ENCODE measurements at places on chromosomes 2 and 18.
A peak's percentile ranks its signal among the peaks of the same experiment; 100 is the strongest.

GRCh38 chr18:58896734-58897508 lies 32.2 kb downstream of the ZNF532 start:
- DNase-seq: no peak

DNA sequence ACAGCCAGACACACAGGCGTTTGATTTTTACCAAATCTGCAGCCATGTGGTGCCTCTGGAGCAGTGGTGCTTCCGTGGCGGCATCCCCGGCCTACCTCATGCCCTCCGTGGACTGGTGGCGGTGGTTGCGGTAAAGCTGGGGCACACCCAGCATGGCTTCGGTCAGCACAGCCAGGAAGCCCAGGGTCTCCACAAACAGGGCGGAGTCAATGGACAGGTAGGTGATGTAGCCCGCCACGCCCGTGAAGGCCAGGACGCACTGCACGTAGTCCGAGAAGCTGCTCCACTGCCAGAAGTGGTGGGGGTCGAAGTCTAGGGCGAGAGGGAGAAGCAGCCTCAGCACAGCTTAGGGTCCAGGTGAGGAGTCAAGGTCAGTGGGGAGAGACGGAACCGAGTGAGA lies 32.4 kb downstream of the SLC66A2 start:
- DNase-seq: no peak

DNA sequence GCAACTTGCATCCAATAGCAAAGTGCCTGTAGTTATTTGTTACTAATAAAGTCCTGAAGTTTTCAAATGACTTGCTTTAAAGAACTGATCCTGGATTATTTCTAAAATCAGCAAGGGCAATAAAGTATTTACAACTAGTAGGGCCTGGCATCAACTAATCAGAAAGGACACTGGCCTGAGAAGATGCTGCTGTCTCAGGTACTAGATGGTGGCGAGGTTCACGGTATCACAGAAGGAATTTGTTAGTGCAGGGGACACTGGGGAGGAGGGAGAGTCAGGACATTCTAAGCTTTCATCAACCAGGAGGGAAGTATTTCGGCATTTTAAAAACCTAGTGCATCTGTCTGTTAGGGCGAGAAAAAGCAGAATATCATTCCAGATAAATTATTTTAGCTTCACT lies 440.2 kb upstream of the LYPD1 start:
- no peak for DNase-seq

DNA sequence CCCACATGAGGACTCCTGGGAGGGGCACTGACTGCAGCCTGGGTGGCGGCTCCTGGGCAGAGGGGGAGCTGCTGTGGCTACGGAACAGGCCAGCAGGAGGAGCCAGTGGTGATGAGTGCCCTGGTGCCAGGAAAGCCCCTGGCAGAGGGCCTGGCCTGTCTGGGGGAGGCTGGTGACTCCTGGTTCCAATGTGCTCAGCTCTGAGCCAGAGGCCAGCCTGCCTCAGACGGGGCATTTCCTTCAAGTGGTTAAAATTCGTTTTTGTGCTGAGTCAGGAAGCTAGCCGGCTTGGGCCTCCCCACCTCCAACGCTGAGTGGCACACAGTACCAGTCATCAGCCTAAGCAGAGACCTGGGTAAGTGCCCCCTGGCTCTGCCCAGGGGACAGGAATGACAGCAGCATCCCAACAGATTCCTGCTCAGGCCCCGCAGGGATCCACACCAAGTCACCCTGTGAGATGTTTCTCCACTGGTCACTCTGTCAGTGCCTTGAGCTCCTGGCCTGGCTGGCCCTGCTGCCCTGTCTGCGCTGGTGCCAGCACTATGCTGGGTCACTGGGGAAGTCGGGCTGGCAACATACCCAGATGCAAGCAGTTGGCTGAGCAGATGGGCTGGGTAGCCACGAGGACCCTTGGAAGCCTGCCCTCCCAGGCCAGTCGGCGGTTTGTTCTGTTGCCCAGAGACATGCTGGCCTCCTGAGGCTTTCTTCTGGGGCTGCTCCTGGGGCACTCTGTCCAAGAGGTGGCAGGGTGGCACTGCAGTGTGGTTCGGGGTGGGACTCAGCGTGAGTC lies 7.1 kb upstream of the KLF11 start:
- DNase-seq: peak; percentile 71

Data from nucleus accumbens (tissue), 56 donors.